ENCODE measurements at places on chromosomes 1 and 21. TPM values are rescaled to one million over a fixed set of nuclear protein-coding genes. Genes with fewer than 3 reads are reported as not detected.

- DNase-seq: no peak
These were observed 22.8 kb downstream of the ATP1B1 start for GRCh38 chr1:169129109-169129784.

DNA sequence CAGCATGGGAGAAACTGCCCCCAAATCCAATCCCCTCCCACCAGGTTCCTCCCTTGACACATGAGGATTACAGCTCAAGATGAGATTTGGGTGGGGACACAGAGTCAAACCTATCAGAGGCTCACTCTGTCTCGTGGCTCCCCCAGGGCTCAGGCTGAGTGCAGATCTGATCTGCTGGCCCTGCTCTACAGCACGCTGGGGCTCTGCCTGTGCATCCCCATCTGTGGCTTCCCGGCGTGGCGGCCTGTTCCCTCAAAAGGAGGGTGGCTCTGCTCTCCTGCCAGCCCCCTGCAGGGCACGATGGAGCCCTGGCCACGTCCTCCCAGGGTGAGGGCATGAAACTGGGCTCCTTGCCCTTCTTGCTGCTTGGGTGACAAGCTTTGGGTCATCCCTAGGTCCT, 19.8 kb upstream of the SMYD3 start:
- no peak for DNase-seq

DNA sequence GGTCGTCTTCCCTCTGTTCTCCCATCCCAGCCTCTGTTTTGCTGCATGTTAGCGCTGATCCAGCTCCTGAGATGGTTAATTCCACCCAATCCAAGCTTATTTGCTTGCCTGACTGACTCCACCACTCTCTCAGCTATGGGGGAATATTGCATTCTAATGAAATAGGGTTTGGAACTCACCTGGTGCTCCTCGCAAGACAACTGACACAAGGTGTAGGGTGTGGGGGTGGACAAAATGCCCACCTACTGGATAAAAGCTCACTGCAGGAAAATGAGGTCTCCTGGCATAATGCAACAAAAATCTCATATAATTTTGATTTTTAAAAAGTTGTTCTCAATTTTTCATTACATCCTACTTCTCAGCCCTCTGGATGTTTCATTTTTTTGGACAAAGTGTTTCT, 259.0 kb downstream of the ZNF648 start:
- no peak for DNase-seq

- no peak for DNase-seq
These were observed 10.0 kb downstream of the RABGAP1L start for GRCh38 chr1:174169342-174169741.

DNA sequence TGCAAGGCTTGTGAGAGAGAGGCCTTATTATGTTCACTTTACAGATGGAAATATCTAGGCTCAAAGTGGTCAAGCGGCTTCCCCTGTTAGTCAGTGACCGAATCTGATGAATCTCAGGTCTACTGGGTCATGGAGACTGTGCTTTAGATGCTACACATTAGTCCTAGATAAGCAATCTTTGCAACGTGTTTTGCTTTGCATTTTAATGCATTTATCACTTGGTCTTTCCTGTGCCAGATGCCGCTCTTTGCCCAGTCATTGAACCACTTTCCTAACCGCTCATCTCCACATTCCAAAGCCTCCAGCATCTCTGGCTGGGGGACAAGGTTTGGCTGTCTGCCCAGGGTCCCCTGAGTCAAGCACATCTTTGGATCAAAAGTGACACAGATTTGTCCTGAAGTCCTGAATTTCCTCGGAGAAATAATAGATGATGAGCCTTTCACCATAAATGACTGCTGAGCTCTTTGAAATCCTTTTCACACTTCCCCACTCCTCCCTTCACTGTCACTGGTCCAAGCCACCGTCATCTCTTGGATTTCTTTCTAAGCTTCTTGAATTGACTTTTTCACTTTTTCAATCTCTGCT, 96.0 kb upstream of the USP24 start:
- no peak for DNase-seq

GRCh38 chr1:119865627-119866026, 30.7 kb downstream of the ADAM30 start:
- DNase-seq: no peak

LCE6A gene
- total RNA-seq: not detected

MLLT11 gene
- 3.6 TPM for total RNA-seq
